ENCODE measurements at places on chromosomes 4 and X.

DNA sequence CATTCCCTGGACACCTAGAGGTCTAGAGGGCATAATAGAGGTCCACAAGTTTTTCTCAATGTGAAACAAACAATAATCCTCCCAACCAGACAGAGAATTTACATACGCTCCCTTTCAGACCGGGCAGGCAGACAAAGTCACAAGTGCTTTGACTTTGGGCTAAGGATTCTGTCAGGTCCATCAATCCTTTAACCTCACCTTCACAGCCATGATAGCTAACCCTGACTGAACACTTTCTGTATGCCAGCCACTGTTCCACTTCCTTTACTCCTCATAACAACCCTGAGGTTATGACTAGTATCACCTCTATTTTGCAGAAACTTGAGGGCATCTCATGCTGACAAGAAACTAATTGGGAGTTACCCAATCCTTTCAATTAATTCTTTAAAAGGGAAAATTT is 118.8 kb upstream of the AFF2 start:
- DNase-seq, result peak; percentile 1

DNA sequence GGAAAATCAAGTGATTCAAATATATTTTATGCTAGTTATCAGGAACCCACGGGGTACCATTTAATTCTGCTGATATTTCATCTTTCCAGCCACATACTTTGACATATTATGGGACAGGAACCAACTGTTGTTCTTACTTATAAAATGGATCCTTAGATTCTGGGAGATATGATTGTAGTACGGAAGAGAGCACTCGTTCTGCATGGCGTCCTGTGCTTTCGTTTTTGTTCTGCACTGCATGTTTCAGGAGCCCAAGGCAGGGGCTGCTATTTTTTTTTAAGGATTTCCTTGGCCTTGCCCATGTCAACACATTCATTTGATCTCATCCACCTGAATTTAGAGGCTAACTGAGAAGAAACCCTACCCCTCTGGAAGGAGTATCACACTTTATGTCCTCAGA is 245.5 kb upstream of the TLL1 start:
- no peak for DNase-seq

GRCh38 chr4:77376788-77377460 is 219.9 kb downstream of the CCNG2 start:
- DNase-seq, result no peak

DNA sequence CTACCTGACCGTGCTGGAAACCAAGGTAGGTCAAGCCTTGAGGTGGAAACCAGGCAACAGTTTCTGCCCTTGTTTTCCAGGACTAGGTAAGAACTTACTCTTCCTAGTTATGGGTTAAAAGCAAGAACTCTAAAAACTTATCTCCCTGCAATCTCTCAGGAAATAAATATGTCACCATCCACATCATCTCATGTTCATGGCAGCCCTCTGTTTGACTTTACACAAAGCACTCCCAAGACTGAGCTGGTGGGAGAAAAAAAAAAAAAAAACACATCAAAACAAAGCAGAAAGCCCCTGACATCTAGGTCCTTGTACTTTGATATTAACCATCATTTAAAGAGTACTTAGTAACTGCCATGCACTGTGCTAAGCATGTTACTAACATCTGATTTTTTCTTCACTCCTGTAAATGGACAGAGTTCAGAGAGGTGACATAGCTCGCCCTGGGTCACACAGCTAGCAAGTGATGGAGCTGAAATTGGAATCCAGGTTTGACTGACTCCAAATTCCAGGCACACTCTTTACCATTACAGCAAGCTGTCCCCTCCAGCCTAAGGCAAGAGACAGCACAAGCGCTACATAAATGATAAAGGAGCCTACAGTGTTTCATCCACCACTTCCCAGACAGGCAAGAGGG is 102.8 kb upstream of the NOCT start:
- no peak for DNase-seq

DNA sequence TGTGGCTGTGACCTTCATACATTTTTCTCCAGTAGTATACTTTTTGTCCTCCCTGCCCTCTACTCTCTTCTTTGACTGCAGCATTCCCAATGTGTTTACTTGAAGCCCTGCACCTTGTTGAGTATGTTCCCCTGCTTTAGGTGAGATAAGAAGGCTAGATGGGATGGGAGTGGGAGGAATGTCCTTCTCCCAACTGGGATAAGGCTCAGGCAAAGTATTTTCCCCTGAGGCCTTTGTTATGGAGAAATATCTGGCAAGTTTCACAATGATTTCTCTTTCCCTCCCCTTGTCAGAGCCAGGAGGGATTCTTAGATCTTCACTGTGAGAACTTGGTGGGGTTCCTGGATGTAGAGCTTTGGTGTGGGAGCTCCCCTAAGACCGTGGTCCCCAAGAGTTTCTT is 131.8 kb downstream of the CLCN5 start:
- DNase-seq, result no peak

GRCh38 chr4:5165420-5166369 is 114.4 kb downstream of the STK32B start:
- DNase-seq, result no peak

- no peak for DNase-seq
Observed at GRCh38 chrX:79268788-79269187, 98.3 kb downstream of the ITM2A start.

GRCh38 chr4:5804656-5805055 is 88.2 kb downstream of the CRMP1 start:
- no peak for DNase-seq

DNA sequence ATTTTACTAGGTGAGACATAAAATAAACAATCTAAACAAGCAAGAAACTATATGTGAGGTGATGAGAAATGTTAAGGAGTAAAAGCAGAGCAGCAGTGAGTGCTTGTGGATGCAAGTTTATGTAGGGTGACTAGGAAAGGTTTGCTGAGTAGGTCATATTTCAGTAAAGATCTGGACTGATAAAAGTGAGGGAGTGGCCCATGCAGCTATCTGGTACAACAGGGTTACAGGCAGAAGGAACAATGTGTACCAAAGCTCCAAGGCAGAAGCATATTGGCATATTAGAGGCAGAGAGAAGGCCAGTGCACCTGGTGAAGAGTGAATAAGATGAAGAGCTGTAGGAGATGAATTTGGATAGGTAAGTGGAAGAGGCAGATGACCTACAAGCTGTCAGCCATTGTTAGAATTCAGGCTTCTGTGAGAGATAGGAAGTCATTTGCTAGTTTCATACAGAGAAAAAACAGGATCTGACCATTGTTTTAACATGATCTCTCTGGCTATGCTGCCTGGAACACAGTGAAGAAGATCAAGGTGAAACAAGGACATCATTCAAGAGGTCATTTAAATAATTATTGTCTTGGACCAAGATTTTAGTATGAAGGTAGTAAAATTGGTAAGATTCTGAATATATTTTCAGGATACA is 274.6 kb downstream of the ANKRD50 start:
- DNase-seq, result no peak

DNA sequence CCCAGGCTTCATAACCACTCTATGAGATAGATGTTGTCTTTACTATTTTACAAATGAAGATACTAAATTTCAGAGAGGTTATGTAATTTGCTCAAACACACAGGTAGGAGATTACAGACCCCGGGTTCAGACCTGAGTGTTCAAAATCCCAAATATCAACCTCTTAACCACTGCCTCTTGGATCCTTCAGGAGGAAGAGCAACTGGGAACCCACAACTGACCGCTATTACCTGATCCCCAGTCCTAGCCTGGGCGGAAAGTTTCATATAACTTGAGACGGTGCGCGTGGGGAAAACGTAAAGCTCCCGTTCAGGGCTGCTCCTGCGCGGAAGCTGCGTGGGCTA is 8.9 kb upstream of the PRDM8 start:
- DNase-seq, result no peak

GRCh38 chr4:82430964-82431745 is 765 bp downstream of the ENOPH1 start:
- DNase-seq, result peak; percentile 53

- no peak for DNase-seq
Observed at GRCh38 chr4:154366956-154367355, 124.6 kb downstream of the DCHS2 start.

Data from CD4-positive, alpha-beta memory T cell (primary cell).